ENCODE measurements at places on chromosomes 11 and 22.

GRCh38 chr11:114040706-114041211, 18.8 kb upstream of the ZBTB16 start:
- no peak for DNase-seq

GRCh38 chr11:26193694-26194365, 138.1 kb upstream of the ANO3 start:
- DNase-seq, result no peak

DNA sequence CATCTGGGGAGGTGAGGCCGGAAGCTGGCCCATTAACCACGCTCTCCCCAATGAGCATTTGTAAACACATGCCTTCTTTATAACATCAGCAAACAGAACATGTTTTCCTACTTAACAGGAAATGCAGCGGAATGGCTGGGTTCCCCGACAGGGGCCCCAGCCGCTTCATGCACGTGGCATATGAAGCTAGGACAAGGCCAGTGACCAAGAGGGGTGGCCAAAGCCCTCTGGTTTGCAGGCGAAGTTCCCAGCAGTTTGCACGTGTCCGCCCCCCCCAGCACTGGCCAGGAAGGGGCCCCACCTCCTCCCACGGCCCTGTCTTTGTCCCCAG, 38.7 kb upstream of the LINC01488 start:
- no peak for DNase-seq

DNA sequence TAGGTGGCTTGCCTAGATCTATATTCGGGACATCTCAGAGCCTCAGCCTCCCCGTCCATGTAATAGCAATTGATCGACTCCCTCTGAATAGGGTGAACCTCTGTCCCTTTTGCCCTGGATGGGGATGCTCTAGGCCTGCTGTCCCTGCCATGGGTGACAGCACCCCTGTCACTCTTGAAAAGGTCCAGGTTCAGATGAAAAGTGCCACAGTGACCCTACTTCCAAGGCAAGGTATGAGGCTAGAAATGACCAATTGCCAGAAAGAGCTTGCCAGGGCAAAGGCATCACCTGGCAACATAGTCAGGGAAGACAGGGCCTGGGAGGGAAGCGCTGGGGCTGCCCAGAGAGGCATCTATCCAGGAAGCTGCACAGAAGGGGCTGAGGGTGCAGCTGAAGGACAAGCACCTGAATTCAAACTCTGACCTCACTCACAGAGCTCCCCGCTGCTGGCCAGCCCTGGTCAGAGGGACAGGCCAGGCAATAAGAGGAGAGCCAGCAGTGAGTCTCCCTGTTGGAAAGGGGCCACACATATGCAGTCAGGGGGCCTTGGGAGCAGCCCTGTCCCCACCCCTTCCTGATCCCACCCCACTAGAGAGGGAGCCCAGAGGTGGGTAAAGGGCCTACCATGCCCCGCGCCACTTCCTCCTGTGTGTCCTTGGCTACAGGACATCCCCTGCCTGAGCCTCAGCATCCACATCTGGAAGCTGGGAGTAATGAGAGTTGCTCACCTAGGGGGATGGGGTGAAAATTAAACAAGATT, 9.0 kb upstream of the APOBEC3A start:
- no peak for DNase-seq

GRCh38 chr11:59225017-59225416, 12.3 kb upstream of the MPEG1 start:
- DNase-seq, result no peak

- DNase-seq, result no peak
Observed at GRCh38 chr11:68942751-68943271, 38.0 kb downstream of the MRGPRD start.

GRCh38 chr11:108466405-108466804, 924 bp downstream of the C11orf65 start:
- no peak for DNase-seq

DNA sequence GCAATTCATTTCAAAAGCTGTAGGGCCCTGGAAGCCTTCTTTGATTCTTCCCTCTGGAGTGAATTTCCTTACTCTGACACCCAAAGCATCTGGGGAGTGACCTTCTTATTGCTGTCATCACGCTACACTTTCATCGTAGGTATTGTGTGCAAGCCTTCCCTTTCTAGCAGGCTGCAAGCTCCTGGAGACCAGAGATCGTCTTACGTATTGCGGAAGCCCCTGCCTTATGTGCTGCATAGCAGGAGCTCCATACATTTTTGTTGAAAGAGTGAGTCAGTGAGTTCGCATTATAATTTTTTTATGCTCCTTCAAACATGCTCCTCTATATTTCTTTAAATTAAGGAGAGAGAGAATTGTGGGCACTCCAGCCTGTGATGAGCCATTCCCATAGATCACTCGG, 21.2 kb upstream of the TMEM218 start:
- no peak for DNase-seq

GRCh38 chr11:16611926-16612565, 126.4 kb upstream of the C11orf58 start:
- no peak for DNase-seq

DNA sequence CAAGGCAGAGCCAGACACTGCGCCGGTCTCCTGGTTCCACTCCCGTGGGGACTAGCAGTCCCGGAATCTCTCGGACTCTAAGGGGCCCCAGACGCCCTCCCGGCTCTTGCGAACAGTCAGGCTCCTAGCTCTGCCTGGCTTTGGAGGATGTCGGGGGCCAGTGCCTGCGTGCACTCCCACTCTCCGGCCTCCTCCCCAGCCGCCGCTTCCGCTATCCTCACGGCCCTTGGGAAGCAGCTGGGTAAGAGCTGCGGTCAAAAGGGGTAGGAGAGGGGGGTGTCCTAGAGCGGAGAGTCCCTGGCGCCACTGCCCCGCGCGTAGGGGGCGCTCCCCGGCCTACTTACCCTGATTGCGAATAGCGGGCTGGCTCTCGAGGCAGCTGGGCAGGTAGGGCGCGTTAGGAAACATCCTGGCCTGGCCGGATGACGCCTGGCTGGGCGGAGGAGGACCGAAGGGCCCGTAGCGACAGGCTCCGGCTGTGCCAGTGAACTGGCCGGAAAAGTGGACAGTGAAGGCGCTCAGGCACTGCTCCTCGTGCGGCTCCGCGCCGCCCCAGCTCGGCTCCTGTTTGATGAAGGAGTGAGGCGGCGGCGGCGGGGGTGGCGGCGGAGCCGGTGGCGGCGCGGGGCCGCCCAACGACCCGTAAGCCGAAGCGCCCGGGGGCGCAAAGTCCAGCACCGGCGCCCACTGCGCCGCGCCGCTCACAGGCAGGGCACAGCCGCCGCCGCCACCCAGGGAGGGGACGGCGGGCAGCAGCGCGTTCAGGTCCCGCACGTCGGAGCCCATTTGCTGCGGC, 785 bp downstream of the WT1 start:
- no peak for DNase-seq

DNA sequence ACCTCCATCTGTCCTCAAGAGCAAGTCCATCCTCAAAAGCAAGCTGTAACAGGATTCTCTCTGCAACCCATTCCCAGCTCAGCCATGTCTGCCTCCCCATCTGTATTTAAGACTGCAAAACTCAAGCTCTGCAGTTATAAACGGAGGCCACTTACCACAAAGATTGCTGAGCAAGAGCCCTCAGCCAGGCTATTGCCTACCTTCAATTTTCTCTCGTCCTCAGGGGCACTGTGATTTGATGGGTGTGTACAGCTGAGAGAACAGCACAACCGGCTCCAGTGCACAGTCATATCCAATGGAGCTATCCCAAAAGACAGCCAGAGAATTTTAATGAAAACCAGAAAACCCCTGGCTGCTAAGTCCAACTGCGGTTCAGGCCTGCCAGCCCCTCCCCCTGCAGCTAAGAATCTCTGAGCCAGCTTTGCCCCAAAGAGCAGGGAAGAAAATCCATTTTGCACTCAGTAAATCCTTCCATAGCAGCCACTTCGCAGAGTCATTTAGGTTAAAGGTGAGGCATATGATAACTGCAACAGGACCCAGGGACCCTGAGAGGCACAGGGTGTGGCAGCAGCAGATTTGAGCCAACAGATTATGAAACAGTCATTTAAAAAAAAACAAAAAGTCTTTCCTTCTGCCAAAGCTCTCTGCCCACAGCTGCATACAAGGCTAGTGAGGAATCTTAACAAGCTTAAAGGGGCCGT, 37.6 kb downstream of the RAB30 start:
- DNase-seq, result no peak

DNA sequence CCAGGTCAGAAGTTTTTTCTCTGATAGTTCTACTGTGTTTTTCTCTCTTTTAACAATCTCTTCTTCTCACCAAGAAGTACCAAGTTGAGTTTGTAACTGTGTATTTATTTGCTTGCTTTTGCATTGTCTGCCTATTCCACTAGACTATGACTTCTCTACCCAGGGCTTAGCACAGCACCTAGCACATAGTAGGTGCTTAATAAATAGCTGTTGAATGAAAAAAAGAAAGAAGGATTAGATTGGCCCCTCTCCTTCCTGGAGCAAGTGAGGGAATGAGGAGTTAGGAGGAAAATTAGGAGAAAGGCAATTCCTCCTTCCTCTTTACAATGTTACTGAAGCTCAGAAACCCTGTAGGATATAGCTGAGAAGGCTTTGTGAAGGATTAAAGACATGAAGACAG, 83.3 kb downstream of the FBXO7 start:
- no peak for DNase-seq

- no peak for DNase-seq
Observed at GRCh38 chr11:12119502-12119901, 9.1 kb downstream of the MICAL2 start.

GRCh38 chr11:77345621-77346020, 44.1 kb upstream of the GDPD4 start:
- DNase-seq, result no peak

- no peak for DNase-seq
Observed at GRCh38 chr11:16402654-16403447, 46.5 kb upstream of the SOX6 start.

DNA sequence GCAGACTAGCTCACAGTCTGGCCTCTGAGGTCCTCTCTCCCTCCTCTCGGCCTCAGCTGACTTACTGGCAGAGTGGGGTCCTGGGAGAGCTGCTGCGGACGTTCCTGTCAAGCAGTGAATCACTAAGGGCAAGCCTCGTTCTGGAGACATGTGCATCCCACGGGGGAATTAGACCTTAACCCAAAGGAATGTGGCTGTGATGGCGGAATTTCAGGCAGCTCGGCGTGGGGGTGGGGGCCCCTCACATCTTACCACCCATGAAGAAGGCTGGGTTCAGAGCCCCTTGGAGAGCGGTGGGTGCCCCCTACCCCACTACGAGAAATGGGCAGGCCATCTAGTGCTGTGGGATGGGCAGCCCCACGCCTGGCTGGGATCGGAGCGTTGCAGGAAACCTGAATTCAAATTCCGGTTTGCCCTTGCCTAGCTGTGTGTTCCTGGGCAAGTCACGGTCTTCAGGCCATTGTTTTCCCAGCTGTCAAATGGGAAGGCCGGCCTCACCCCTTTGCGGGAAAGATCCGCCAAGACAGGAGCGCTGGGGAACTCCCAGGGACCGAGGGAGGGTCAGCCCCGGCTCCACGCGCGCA, 554 bp downstream of the LRRC32 start:
- DNase-seq, result no peak

DNA sequence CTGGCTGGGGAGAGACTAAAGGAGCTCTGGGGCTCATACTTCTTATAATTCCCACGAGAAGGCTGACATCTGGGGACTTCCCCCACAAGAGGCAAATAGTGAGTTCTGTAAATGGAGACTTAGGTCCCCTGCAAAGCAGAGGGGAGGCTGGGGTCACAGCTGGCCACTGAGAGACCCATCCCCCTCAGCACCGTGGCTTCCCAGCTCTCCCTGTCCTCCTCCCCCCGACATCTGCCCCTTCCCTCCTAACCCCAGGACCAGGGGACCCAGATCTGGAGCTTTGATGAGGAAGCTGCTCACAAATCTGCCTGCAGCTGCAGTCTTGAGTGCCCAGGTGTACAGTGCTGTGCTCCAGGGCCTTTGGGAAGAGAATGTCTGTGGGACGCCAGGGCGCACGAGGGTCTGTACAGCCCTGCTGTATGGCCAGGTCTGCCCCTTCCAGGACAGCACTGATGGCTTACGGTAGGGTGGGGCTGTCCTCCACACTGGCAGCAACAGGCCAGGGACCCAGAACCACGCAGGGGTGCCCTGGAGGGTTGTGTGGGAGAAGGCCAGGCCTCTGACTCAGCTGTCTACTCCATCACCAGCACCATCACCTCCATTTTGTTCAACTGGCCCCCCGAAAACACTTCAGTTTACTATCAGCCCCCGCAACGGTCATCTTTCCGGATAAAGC, 1.1 kb downstream of the RGL4 start:
- DNase-seq, result no peak

- DNase-seq, result no peak
Observed at GRCh38 chr11:12669930-12670329, 4.3 kb upstream of the TEAD1 start.

DNA sequence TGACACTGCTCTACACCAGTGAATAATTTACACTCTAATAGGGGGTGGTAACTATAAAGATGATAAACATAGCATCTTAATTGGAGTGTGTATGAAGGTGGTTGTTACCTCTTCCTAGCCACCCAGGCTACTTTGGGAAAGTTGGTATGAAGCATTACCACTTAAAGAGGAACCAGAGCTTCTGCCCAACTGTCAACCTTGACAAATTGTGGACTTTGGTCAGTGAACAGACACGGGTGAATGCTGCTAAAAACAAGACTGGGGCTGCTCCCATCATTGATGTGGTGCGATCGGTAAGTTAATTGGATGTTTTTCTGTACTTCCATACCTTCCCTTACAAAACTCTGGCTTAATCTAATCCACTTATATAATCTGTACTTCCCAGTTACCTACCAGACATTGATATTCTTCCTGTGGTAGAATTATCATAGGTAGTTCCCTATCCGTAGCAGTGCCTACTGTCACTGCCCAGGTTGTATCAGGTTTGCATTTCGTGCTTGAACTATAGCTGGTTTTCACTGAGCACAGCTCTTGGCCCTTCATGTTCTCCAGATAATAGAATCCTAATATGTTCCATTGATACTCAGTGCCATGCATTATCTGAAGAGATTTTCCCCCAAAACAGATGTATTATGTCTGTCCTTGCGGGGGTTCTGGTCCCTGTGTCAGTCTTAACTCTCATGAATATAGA, 2.2 kb downstream of the RPL27A start:
- no peak for DNase-seq

DNA sequence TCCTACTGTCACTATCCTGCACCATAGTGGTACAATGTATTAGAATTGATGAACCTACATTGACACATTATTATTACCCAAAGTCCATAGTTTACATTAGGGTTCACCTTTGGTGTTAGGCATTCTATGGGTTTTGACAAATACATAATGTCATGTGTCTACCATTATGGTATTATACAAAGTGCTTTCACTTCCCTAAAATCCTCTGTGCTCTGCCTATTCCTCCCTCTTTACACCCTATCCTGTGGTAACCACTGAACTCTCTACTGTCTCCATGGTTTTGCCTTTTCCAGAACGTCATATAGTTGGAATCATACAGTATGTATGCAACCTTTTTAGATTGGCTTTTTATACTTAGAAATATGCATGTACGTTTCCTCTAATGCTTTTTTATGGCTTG, 51.5 kb downstream of the CCDC15 start:
- no peak for DNase-seq
